Psoas muscle (tissue), 8 donors: ENCODE measurements at places on chromosomes 2 and 18.
A peak's percentile ranks its signal among the peaks of the same experiment; 100 is the strongest.

- DNase-seq, result no peak
Measured at GRCh38 chr2:75552222-75552621, 8.5 kb downstream of the EVA1A start.

- DNase-seq, result no peak
Measured at GRCh38 chr18:8513249-8513648, 96.0 kb upstream of the RAB12 start.

DNA sequence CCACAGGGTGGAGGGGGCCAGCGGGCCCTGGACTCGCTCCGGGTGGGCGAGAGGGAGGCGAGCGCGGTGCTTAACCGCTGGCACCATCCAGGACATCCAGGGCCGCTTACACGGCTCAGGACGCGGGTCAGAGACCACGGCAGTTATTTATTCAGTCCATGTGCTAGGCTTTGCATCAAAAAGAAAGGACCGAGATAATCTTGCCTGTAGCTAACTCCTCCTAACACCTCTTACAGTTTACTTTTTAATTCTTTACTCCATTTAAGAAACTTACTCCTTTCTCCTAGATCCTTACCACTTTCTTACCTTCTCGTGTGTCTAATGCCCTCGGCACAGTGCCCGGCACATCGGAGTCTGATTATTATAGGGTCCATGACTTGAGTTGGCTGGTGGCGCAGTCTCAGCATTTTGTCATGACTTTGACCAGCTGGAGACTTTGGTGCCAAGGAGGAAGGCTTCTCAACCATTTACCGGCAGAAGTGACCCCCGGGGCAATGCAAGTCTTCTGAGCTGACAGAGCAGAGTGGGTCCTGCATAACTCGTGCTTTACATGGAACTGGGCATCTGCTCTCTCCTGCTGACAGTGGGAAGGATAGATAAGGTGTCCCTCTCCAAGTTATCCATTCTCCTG, 503 bp downstream of the ANXA4 start:
- DNase-seq, result peak; percentile 58

DNA sequence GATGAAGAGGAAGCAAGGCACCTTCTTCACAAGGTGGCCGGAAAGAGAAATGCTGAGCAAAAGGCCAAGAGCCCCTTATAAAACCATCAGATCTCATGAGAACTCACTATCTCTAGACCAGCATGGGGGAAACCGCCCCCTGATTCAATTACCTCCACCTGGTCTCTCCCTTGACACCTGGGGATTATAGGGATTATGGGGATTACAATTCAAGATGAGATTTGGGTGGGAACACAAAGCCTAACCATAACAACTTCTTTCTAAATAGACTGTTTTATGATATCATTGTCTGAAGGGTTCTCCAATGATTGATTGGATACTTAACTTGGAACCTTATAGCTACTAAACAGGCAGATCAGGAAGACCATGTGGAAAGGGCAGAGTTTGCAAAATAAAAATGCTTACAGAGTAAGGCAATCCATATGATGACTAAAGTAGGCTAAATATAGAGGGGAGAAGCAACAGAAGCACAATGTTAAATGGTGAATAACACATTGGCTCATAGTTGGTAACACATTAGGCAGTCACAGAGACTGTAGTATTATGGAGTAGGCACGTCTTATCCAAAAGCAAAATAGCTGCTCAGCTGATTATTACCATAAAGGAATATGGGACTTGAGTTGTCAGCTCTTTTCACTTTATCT, 179.0 kb downstream of the BARD1 start:
- no peak for DNase-seq

GRCh38 chr2:44616667-44617155, 255.0 kb downstream of the CAMKMT start:
- no peak for DNase-seq

DNA sequence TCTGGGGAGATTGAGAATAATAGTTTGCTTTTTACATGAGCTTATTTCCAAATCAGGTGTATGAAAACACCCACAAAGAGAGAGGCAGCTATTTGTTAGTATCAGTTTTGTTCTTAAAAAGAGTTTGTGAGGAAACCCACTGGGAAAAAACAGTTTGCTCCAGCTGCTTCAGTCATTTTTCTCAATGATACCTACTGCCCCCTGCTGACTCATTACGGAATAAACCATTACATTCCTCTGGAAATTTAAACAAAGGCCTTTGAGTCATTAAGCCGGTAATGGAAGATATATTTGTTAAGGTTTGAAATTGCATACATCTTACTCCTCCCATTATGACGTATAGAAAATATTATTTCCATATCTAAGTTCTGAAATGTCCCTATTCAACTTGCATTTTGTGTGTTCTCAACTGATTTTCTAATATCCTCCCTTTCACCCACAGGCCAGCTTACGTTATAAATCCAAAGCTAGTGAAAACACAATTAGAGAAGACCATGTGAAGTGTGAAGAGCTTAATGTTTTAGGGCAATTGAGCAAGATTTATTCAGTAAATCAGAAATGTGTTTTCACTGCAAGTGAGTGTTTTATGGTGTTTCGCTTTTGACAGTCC, 761.6 kb downstream of the DSC3 start:
- no peak for DNase-seq

DNA sequence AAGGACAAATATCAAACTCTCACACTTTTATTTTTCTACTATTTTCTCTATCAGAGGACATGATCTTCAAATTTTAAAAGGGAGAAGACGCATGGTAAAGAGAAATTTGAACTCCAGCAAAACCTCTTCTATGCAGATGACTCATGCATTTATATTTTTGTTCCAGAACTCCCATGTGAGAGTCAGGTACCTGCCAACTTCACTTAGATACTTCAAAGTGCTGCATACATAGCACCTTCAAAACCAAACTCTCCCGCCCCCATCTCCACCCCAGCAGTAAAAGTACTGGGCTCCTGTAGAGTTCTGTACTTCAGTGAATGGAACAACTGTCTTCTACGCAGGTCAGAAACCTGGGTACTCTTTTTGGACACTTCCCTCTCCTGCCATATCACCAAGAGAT, 398.3 kb downstream of the TGIF1 start:
- DNase-seq, result no peak

GRCh38 chr2:42930025-42930581, 137.7 kb upstream of the HAAO start:
- peak; percentile 62 for DNase-seq

GRCh38 chr2:46977280-46977665, 61.7 kb upstream of the MCFD2 start:
- no peak for DNase-seq

DNA sequence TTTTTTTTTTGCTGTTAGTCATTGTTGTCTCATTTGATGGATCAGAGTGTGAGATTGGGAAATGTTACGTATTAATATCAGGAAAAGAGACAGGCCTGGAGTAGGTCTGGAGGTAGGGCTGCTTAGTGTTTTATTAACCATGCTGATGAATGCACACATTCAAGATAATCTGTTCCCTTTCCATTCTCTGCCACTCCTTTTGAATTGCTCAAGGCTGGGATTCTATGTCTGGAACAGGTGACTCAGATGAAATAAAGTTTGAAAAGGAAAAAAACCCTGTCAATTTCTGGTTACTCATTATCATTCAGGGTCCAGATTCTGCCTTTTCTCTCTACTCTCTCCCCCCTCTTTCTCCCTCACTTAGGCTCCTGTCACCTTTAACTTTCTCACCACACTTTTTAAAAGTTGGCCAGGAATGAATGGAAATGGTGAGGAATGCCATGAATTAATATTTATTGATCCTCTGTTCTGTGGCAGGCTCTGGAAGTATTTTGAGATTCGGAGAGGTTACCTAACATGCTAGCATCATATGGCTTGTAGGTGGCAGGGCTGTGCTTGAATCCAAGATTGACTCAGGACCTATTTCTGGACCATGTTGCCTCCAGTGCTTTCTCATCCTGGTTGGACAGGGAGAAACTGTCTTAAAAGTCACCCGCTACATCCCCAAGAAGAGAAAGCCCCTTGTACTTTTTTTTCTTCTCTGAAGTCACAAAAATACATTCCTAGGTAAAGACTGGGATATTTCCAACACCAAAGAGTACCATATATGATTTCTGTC, 40.2 kb downstream of the MAP4K4 start:
- DNase-seq, result no peak

GRCh38 chr2:211439011-211439410, 882.6 kb downstream of the CPS1 start:
- no peak for DNase-seq

DNA sequence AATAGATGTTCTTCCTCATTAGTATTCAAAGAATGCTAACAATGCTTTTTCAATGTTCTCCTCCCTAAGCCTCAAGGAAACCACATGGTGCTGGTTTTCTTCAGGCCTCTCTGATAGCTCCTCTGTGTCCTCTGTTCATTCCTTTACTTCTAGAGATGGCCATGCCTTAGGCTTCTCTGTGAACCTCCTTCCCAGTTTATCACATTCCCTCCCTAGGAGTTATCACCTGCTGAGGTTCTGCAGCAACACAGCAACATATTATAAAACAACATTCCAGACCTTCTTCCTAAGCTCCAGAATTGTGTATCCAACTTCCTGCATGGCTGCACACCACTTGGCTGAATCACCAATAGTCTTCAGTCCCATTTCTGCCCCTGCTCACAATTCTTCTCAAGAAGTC, 325.5 kb downstream of the IRS1 start:
- no peak for DNase-seq

DNA sequence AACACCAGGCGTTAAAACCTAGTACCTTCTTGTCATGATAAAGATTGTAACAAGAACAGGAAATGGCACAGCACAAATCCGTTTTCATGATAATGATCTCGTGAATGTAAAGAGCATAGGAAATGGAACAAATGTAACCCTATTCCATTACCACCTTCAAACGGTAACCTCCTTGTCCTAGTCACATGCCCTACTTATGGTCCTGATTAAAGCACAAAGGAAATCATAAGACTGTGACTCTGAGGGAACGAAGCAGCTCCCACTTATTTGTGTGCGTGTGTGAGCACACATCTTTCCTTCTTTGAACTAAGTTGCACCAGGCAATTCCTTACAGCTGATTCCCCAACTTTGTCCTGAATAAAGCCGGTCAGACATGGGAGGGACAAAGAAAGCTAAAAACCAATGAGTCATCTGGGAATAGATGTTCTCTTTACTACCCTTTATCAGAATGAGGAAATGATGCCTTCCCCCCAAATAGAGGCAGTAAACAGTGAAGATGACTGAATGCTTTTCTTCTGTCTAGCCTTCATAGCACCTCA, 192.6 kb downstream of the IKZF2 start:
- DNase-seq, result no peak

DNA sequence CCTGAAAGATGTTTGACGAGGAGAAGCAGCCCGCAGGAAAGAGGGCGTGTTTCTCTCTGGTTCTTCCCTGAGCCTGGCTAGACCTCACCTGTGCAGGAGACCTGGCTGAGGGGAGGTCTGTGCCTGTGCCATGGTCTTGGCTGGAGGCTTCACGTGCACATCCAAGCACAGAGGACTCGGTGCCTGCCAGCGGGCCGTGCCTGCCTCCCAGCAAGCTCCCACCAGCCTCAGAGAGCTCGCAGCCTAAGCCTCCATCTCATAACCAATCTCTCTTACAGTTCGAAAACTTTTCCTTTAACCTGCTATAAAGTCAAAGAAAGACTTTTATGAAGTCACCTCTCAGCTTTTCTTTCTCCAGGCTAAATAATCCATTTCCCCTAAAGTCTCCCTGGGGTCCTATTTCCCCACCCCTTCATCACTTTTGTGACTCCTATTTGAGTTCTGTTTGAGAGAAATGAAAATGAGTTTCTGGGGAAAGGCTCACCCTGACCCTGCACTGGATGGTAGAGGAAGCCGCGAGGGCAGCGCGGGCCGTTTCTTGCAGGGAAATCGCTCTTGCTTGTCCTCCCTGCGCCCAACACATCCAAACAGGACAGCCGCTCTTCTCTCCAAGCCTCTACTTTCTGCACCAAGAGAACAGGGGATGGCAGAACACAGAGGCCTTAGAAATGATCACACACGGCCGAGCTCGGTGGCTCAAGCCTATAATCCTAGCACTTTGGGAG, 521.0 kb downstream of the SOX11 start:
- DNase-seq, result no peak

GRCh38 chr2:135745545-135745944, 3.9 kb downstream of the UBXN4 start:
- no peak for DNase-seq

DNA sequence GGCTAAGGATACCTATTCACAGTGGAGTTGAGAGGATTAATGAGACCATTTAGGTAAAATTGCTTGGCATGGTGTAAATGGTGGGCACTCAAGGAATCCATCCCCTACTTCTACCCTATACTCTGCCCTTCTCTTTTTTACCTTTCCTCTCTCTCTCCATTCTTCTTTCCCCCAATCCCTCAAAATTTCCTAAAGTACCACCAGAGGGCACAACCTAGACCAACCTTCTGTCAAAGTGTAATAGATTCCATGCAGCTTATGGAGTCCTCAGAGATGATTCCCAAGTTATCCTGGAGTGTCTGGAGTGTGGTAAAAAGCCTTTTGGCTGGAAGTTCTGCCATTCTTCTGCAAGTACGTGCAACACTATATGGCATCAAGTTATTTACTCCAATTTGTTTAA, 33.0 kb upstream of the CCDC195 start:
- DNase-seq, result no peak

- DNase-seq, result no peak
Measured at GRCh38 chr2:25714740-25715139, 41.4 kb upstream of the DTNB start.

GRCh38 chr2:238930216-238930615, 82.3 kb downstream of the TWIST2 start:
- DNase-seq, result no peak

- no peak for DNase-seq
Measured at GRCh38 chr2:22628221-22628620, 756.8 kb upstream of the KLHL29 start.

- DNase-seq, result no peak
Measured at GRCh38 chr2:40394031-40394430, 57.9 kb downstream of the SLC8A1 start.

GRCh38 chr18:13500227-13500865, 226.0 kb downstream of the FAM210A start:
- peak; percentile 48 for DNase-seq

DNA sequence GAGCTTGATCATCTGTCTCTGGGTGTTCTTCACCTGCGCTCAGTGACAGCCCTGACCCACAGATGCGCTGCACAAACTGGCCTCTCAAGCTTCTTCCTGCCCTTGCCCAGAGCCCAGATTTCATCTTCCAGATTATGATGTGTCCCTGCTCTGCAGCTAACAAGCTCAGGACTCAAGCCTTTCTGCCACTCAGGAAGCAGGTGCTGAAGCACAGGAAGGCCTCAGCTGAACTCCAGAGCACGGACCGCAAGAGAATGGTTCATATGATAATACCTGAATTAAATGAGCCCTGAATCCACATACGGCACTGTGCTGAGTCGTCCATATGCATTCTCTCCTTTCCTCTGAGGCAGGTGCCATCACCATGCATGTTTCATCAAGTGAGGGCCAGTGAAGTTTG, 3.8 kb downstream of the CD207 start:
- no peak for DNase-seq

- no peak for DNase-seq
Measured at GRCh38 chr18:36762074-36762473, 66.7 kb downstream of the TPGS2 start.

GRCh38 chr2:156333274-156333950, 891 bp upstream of the NR4A2 start:
- DNase-seq, result no peak

GRCh38 chr2:135773917-135774316, 32.3 kb downstream of the UBXN4 start:
- DNase-seq, result no peak

- DNase-seq, result no peak
Measured at GRCh38 chr2:98601532-98602132, 6.7 kb downstream of the COA5 start.
